Natural killer cell (primary cell): ENCODE measurements at places on chromosomes 5 and 9. TPM values are rescaled to one million over a fixed set of nuclear protein-coding genes. Genes with fewer than 3 reads are reported as not detected.

Gene OR13C2
- not detected for total RNA-seq

- no peak for DNase-seq
- H3K27me3 ChIP-seq: no peaks in the 10 kb centered on the region
- no peak overlapping the region for H3K4me3 ChIP-seq
- H3K4me1 ChIP-seq: no peaks in the 10 kb centered on the region
These were observed 511.7 kb downstream of the BNC2 start for GRCh38 chr9:16358751-16359150.

DNA sequence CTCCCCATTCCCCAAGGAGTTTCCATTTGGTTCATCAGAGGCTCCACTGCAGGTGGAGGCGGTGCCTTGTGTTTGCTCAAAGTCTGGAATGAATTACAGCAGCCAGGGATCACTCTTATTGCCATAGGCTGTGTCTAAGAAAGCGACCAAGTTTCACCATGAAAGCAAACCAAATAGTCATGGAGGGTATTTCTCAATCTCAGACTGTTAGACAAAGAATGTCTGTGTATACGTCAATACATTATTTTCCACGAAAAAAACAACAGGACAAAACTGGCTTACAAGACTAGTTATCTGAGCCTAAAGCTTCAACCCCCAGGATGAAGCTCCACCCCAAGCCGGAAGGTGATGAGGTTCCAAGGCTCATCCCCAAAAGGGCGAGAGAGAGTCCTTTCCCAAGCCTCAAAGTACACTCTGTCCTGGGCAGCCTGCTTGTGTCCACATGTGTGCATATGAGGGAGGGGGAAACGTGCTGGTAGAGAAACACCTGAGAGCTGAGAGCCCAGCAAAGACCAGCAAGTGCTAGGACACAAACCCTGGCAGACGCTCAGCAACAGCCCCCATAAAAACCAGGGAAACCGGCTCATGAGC lies 4.3 kb downstream of the B4GALT1 start:
- no peak for DNase-seq
- H3K27me3 ChIP-seq: no peaks in the 10 kb centered on the region
- H3K4me1 ChIP-seq: peaks cover 86% of the 10 kb centered on the region
- no peak overlapping the region for H3K4me3 ChIP-seq
- H3K36me3 ChIP-seq: no peaks in the 10 kb centered on the region

Gene ANKRD20A1
- total RNA-seq: 1.6 TPM

DNA sequence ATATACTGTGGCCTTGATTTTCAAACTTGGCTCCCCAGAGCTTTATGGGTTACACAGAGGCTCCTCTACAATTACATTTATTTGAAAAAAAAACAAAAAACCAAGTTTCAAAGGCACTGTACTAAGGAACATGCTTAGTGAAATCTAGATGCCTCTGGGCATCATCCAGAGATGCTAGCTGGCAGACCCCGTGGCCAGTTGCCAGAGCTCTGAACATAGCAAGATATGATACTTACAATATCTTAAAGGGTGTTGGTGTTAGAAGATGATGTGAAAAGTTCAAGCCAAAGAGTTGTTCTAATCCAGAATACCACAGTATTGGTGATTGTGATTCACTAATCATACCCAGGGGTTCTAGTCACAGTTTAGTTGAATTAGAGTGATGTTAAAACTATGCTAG lies 87.8 kb downstream of the JAK2 start:
- DNase-seq: no peak
- no peak overlapping the region for H3K27ac ChIP-seq
- H3K27me3 ChIP-seq: no peaks in the 10 kb centered on the region
- no peaks in the 10 kb centered on the region for H3K4me1 ChIP-seq
- no peak overlapping the region for H3K4me3 ChIP-seq

Gene PRELID1
- 99.3 TPM for total RNA-seq

Gene SIT1
- not detected for total RNA-seq

DNA sequence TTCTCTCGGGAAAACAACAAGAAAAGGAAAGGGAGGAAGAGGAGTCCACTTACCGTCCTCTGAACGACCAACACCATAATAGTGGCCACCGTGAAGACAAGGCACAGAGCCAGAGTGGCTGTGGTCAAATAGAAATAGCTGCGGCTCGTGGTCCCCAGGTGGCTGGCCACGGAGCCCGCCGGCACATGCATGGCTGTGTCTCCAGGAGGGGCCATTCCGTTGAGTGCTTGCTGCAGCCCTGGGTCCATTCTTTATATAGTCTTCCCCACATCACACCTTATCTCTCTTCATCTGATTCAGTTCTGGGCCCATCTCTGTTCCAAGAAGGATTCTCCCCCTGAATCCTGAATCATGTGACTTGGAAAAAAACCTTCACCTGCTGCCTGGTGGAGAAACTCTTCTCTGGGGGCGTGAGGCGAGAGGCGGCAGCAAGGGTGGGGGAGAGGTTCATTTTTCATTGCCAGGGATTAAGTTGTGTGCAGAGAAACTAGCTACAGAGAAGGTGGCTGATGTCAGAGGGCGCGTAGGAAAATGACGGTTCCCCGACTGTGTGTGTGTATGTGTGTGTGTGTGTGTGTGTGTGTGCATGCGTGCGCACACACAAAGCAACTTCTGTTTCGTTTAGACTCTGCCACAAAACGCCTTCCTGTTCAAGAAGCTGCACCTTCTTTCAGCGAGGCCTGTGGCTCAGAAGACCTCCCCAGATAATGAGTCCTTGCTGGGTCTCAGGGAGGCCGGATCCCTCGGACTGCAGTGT lies at the start of gene TNFSF8:
TSS of gene TNFSF8 (minus strand) at position 536 of the 757 bp plus-strand sequence. CDS start at position 248, 288 bp downstream.
- peak within 1 kb of the TSS; percentile 75 for H3K27ac ChIP-seq
- peak; percentile 53 for DNase-seq
- H3K27me3 ChIP-seq: no peaks in the 10 kb centered on the region

DNA sequence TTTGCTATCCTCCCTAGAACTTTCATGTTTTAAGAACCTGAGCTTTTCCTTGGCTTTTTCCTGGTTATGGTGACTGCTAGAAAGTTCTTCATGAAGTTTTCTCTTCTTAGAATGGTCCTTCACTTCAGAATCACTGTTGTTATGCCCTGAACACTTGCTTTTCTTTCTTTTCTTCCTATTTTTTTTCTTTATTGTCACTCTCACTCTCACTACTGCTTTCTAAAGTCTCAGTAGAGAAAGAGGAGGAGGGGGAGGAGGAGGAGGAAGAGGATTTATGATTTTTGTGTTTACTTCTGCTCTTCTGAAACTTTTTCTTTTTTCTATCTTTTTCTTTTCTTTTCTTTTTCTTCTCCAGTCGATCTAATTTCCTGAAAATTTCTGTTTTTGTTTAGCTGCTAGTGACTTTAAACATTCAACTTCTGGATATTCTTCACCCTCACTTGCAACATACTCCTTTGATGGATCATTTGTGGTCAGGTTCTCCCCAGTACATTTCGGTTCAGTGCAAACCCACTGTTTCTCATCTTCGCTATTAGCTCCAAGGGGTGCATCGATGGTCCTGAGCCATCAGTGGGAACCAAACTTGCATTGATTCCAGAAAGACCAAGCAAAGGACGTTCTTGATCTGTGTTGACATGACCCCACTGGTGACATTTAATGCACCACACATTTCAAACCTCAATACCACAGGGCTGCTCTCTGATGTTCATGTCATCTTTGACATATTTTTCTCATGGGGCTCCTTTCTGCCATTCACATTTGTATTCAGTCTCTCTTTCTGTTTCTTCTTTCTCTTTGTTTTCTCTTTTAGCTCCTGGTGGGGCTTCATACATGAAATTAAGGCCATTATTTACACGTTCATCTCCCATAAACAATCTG lies 81.6 kb upstream of the HAND1 start:
- no peaks in the 10 kb centered on the region for H3K27me3 ChIP-seq
- H3K36me3 ChIP-seq: no peaks in the 10 kb centered on the region

DNA sequence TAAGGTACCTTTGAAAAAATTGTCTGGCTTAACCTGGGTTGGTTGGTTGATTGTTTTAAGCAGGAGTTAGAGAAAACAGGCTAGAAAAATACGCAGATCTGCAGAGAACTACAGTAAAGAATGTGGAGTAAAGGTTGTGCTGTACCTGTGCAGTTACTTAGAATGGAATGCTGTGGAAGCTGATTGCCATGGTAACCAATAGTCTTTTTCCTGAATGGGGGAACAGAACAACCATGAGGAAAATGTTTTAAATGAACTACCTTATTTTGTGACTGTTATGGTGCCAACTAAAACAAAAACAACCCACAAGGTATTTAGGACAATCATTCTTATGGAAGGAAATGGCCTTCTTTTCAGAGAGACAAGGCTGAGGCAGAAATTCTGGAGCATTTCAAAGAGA lies 4.8 kb upstream of the HOMER1 start:
- H3K4me3 ChIP-seq: no peak overlapping the region
- no peak for DNase-seq
- H3K4me1 ChIP-seq: peaks cover 4% of the 10 kb centered on the region
- peaks cover 3% of the 10 kb centered on the region for H3K27me3 ChIP-seq
- H3K27ac ChIP-seq: no peak overlapping the region

Gene DND1
- total RNA-seq: 0.90 TPM

DNA sequence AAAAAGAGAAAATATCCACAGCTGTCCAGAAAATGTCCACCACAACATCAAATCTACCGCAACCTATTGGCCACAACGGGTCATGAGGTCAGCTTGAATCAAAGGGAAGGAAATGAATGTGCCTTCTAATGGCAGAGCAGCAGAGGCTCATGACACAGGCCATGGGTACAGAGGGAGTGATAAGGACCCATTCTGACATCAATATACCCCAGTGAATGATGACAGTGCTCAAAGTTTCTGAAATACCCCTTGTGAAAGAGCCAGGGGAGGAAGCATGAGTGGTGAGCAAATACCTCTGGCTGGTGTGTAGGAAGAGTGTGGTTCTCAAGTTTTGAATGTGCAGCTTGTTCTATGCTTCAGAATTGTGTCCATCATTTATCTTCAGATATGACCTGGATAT lies 348.2 kb downstream of the IRX1 start:
- H3K36me3 ChIP-seq: no peaks in the 10 kb centered on the region
- no peak overlapping the region for H3K4me3 ChIP-seq
- H3K27ac ChIP-seq: no peak overlapping the region

GRCh38 chr5:78537821-78538220 lies 110.8 kb downstream of the LHFPL2 start:
- H3K27me3 ChIP-seq: no peaks in the 10 kb centered on the region
- H3K36me3 ChIP-seq: no peaks in the 10 kb centered on the region
- no peak overlapping the region for H3K4me3 ChIP-seq
- H3K27ac ChIP-seq: no peak overlapping the region

- peak overlapping the region; percentile 91 for H3K27ac ChIP-seq
- peaks cover 21% of the 10 kb centered on the region for H3K4me1 ChIP-seq
- peak; percentile 77 for DNase-seq
- H3K36me3 ChIP-seq: no peaks in the 10 kb centered on the region
These were observed 27.0 kb upstream of the ERGIC1 start for GRCh38 chr5:172806897-172807672.

GRCh38 chr5:22306011-22306410 lies 547.1 kb downstream of the CDH12 start:
- H3K36me3 ChIP-seq: no peaks in the 10 kb centered on the region
- no peak overlapping the region for H3K27ac ChIP-seq
- H3K4me1 ChIP-seq: no peaks in the 10 kb centered on the region
- no peaks in the 10 kb centered on the region for H3K27me3 ChIP-seq

Gene SGCD
- total RNA-seq: 0.32 TPM

DNA sequence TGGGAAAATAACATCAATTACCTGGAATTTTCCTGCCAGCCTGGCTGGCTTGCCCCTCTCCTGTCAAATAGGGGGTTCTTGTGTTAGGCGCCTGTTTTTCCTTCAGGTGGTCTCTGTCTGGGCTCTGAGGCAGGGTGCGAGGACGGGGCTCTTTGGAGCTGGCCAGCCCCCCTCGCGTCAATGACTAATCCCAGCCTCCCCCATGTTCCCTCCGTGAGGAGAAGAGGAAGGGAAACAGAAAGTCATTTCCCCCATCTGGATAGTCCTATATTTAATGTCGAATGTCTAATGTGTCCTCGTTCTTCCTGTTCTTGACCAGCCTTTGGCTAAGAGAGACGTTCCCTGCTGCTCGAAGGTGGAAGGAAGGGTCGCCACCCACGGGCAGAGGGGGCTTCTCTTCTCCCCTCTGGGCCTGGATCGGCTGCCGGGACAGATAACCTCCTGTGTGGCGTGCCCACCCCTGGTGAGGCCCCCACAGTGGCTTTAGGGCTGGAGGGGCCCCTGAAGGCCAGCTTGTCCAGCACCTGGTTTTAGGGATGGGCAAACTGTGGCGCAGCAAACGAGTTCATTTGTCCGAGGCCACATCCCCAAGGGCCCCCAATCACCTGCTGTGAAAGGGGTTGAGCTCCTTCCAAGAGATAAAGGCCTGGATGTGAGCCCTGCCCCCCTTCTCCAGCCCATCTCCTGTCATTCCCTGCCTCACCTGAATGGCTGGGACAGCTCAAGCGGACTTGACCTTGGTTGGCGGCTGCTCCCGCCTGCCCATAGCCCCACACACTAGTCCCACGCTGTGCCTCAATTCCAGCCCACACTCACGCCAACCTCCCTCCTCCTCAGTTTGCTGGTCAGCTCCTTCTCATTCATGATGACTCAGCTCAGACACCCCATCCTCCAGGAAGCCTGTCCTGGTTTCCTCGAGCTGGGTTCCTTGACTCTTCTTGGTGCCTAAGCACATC lies 35.9 kb upstream of the UNC5A start:
- H3K36me3 ChIP-seq: no peaks in the 10 kb centered on the region
- no peaks in the 10 kb centered on the region for H3K4me1 ChIP-seq
- H3K4me3 ChIP-seq: no peak overlapping the region
- no peaks in the 10 kb centered on the region for H3K27me3 ChIP-seq
- no peak overlapping the region for H3K27ac ChIP-seq

Gene GKAP1
- 9.4 TPM for total RNA-seq

DNA sequence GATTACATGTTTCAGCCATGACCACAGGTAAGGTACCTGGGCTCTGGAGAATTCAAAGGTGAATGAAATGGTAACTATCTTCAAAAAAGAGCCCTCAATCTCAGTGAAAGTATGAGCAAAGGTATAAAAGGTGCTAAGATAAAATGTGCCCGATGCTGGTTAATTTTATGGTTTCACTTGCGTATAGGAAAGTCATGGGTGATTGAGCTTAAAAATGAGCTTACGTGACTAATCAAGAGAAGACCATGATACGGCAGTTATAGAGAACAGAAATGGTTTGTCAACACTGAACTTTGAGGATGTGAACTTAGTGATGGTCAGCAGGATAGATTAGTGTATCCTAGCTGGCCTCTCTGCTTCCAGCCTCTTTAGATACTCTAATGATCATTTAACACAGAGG lies 320.1 kb downstream of the DEPDC1B start:
- no peak overlapping the region for H3K27ac ChIP-seq
- no peaks in the 10 kb centered on the region for H3K4me1 ChIP-seq
- H3K36me3 ChIP-seq: no peaks in the 10 kb centered on the region
- no peak for DNase-seq
- no peaks in the 10 kb centered on the region for H3K27me3 ChIP-seq

Gene SLC34A3
- not detected for total RNA-seq

Gene CDH18
- not detected for total RNA-seq
